ENCODE measurements at places on chromosomes 1 and 21.

GRCh38 chr1:93007941-93008577, 46.8 kb upstream of the DIPK1A start:
- DNase-seq, result no peak

DNA sequence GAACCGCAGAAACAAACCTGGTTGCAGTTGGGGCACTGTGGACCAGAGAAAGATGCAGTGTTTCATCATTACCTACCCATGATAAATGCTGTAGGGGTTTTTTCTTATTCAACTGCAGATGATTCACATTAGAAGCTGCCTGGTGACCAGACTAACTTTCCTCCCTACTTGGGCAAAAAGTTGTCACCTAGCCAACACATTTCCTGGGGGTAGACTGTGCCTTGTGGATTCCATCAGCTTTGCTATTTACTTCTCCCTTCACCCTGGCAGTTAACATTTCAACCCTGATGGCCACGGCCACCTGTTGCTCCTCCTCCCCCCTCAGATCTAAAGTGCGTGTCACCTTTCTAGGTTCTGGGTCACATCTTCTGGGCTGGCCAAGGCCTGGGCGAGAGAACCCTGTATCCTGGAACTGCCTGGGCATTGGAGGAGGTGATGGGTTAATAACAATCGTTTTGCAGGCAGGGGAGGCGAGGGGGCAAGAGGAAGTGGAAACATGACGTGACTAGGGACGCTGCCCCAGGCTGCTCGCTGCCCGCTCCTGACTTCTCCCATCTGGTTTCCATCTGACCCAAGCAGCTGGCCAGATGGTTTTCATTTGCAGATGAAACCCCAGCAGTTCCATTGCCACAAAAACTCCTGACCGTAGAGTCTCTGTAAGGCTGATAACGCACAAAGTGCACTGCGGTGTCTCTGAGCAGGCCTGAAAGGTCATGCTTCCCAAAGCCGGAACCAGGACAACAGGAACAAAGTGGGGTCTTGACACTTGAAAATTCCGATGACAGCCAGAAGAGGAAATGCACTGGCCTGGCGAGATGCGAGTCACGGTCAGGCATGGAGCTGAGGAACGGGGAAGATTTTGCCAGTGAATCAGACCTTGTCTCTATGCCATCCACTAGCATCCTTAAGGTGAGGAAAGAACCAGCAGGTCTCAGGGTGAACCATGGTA, 36.6 kb downstream of the CAPZB start:
- no peak for DNase-seq

GRCh38 chr1:246329900-246330299, 177.2 kb downstream of the SMYD3 start:
- DNase-seq, result no peak

DNA sequence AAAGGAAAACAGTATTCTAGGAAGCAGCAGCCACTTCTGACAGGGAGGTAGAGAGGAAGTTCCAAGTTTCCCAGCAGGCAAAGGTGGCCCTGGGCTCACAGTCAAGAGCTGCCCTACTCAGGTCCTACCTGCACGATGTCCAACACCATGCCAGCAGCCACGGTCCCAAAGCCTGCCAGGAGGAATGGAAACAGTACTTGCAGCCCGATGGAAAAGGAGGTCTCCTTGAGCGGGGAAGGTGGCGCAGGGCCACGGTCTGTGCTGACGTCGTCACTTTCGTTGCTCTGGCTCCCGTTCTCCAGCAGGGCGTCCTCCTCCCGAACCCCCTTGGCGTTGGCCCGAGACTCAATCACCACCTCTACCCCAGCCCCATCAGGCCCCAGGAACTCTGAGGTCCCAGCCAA, 3.1 kb downstream of the SLC41A1 start:
- no peak for DNase-seq

- no peak for DNase-seq
Measured at GRCh38 chr1:22431965-22432364, 19.7 kb upstream of the ZBTB40 start.

DNA sequence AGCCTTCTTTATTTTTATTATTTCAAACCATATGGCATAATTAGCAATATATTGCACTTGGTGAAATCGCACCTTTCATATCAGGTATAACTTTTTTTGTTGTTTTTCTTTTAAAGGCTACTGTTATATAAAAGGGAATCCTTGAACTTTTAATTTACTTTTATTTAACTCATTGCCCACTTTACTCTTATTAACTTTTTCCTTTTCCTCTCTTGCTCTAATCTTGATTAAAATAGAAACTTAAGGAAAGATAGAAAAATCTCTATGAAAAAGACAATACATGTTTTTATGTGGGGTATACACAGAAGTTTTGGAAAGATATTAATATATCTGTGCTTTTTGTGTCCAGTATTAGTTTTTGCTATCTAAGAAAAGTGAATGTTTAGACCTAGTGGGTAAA, 805.8 kb downstream of the USP25 start:
- DNase-seq, result peak; percentile 38

- DNase-seq, result peak; percentile 74
Measured at GRCh38 chr1:12173631-12174121, 6.9 kb downstream of the TNFRSF1B start.

- DNase-seq, result no peak
Measured at GRCh38 chr1:80657707-80658106, 1143.0 kb upstream of the ADGRL2 start.

- DNase-seq, result no peak
Measured at GRCh38 chr1:153217744-153218416, 496 bp downstream of the PRR9 start.

GRCh38 chr1:41681331-41682098, 197.0 kb upstream of the EDN2 start:
- no peak for DNase-seq

DNA sequence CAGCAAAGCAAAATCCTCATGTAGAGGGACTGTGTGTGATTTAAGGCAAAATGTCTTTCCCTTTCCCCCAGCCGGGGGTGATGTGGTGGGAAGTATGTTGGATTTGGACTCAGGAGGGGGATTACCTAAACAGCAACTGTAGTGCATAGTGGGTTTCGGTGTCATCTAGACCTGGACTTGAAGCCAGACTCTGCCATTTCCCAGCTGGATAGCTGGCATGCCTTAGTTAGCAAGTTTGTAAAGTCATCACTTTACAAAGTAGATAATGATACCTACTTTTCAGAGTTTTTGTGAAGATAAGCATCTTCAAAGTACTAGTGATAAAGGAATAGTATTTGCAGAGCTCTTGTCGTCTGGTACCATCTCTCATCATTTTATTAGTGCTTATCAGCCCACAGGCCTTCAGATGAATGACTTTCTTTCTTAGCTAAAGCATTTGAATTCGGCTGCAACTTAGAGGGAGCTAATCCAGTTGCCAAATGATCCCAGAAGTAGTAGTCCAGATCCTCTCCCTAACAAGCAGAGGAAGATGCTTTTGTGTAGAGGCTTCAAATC, 56.2 kb upstream of the ROR1 start:
- no peak for DNase-seq

GRCh38 chr1:224131253-224131652, 17.3 kb downstream of the FBXO28 start:
- no peak for DNase-seq

DNA sequence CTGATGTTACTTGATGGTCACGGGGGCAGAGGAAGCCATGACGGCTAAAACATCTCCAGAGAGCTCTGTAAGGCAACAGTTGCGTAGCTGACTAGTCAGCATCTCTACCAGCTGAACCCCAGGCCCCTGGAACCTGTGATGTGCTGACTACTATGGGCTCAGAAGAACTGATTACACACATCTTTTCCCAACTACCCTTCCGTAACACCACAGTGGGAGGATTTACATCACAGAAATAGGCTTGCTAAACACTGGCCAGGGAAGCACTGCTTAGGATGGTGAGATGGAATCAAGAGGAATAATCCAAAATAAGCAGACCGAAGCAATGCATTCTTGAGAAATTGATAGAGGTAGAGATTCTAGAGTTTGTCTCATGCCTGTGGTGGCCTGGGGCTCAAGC, 122.5 kb downstream of the SMYD2 start:
- no peak for DNase-seq

DNA sequence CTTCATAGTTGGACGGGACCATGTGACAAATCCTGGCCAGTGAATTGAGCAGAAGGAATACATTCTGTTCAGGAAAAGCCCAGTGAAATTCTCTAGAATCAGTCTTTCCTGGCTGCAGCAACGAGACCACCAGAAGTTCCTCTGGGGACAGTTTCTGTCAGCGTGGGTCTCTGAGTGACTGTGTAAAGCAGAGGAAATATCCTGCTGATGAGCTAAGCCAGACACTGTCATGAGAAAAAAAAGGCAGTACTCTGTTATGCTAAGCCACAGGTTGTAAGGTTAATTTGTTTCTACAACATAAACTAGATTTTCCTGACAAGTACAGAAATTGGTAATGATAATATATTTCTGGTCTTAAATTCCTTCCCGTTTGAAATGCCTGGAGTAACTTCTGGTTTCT, 664.4 kb downstream of the LMO4 start:
- no peak for DNase-seq

DNA sequence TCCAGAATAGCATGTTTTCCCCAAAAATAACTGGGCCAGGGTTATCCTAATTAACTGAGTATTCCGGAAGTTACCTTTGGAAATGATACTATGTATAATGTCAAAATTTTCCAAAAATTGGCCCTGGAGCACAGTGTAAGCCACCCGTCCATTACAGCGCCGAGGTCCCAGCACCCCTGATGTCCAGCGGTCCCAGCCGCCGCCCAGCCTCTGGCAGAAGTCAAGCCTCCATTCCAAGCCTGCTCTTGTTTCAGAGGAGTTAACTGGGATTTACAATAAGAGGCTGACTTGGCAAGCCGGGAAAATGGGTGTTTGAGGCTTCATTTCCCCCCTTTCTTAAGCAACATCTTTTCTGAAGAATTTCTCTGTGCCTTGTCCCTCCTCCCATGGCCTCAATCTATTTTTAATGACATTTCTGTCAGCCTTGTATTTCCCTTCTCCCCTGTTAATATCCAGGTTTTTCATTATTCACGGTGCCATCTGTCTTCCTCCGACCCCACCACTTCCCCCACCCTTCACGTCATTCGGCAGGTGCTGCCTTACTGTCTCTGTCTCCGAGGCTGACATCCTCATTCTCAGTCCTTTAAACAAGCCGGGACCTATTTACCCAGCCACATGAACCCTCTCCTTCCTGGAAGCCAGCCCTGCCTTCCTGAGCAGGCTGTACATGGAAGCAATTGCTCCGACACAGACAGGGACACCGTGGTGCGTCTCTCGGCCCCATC, 490.9 kb downstream of the NPHP4 start:
- no peak for DNase-seq

DNA sequence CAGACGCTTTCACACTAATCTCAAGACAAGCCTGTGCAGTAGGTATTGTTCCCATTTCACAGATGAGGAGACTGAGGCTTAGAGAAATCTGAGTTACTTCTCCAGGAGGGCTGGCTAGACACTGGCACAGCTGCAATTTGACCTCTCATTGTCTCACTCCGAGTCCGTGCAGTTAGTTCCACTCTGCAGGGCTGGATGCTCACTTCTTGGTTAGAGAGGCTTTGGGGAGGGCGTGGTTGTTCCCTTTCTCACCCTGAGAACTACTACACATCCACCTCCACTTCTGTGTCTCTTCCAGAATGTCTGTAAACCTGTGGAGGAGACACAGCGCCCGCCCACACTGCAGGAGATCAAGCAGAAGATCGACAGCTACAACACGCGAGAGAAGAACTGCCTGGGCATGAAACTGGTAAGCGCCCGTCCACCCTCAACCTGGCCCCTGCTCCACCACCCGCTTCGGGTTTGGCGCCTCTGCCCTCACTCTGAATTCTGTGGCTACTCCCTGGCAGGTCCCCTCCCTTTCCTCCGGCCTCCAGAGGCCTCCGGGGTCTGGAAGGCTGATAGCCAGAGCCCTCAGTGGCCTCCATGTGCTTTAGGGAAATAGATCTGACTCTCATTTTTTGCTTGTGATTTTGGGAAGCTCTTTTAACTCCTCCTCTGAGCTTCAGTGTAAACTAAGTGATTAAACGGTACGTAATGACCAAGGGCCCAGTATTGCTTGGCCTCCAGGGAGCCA, 29.1 kb downstream of the EIF2D start:
- no peak for DNase-seq

GRCh38 chr1:208026880-208027438, 116.0 kb upstream of the CD34 start:
- no peak for DNase-seq

GRCh38 chr1:76147917-76148316, 73.4 kb downstream of the ST6GALNAC3 start:
- DNase-seq, result no peak

GRCh38 chr21:15319727-15320126, 254.9 kb upstream of the NRIP1 start:
- DNase-seq, result no peak

GRCh38 chr1:209356976-209357377, 226.5 kb upstream of the CAMK1G start:
- peak; percentile 3 for DNase-seq

- DNase-seq, result no peak
Measured at GRCh38 chr1:150182247-150182646, 32.5 kb downstream of the PLEKHO1 start.

DNA sequence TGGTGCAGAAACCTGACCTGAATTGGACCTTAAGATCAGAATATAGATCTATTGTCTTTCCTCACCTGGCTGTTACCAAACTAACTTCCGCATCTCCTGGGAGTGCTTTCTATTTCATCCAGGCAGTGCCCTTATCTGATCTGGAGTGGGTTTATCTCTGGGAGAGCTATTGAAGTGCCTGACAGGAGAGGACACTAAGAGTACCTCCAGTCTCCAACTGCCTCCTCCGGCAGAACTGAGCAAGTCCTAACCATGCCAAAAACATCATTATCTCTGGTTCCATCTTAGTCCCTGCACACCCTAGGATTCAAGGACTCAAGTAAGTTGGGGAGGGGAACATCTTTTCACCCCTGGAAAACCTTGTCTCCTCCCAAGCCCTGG, 12.4 kb upstream of the KCNJ15 start:
- DNase-seq, result no peak

GRCh38 chr1:213602796-213603486, 384.8 kb upstream of the PROX1 start:
- no peak for DNase-seq

DNA sequence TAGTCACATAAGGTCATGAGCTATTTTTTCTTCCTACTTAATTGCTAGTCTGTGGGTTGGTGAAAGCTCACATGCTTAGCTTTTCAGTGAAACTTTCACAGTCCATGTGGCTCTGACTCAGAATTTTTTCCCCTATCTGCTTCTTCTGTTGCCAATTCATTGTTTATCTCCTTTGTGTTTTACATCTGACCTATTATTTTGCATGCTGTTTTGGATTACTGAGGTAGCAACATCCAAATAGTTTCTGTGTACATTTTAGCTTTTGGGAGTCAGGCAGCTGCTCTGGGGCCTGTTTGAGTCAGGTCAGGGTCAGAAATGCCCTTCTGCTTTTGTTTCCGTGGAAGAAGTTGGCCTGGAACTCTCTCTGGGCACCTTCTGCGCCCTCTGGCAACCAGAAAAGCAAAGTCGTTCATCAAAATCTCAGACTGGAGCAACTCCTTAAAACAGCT, 40.0 kb downstream of the ROR1 start:
- no peak for DNase-seq

- peak; percentile 48 for DNase-seq
Measured at GRCh38 chr1:4736254-4736653, 81.8 kb downstream of the AJAP1 start.

Measured in OCI-M1 (cell line).